Right kidney (tissue), 9 donors: ENCODE measurements at places on chromosomes 7 and 10.

GRCh38 chr7:126657137-126657536 is 595.6 kb downstream of the GRM8 start:
- no peak for DNase-seq

GRCh38 chr10:110431659-110432058 is 66.0 kb upstream of the DUSP5 start:
- DNase-seq, result no peak

DNA sequence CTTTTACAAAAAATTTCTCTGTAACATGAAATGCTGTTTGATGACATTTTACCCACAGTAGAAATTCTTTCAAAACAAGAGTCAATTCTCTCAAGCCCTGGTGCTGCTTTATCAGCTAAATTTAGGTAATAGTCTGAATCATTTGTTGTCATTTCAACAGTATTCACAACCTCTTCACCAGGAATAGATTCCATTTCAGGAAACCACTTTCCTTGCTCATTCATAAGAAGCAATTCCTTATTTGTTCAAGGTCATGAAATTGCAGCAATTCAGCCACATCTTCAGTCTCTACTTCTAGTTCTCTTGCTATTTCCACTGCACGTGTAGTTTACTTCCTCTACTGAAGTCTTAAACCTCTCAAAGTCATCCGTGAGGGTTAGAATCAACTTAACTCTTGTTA is 14.1 kb downstream of the STAG3 start:
- DNase-seq, result no peak

DNA sequence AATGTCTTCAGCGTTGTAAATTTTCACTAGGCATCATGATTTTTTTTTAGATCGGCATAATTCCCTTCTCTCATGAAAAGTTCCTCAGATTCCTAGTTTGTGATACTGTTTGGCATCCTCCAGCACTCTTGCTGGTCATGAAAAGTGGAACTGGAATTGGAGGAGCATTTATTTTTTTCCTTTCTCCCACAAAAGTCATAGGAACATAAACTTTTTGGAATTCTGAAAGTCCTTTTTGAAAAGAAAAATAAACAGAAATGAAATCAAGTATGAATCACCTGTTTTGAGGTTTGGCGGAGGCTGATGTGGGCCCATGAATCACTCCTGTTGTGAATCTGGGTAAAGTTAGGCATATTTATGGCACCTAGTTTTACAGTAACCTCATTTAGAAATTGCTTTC is 17.7 kb downstream of the CACNB2 start:
- no peak for DNase-seq

DNA sequence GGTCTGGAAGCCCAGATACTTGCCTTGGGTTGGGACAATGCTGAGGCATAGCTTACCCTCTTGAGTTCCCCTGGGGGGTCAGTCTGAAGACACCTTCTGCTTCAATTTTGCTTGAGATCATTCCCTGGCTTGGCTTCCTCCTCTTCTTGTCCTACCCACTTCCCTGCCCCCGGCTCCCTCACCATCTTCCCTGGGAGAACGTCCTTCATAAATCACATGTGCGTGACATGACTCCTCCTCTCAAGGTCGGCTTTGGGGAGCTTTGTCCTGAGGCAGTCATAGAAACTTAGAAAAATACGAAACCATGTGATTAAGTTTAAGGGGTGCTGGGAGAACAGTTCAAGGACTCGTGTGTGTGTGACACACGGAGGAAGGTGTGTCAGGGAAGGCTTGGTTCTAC is 122.6 kb downstream of the SH2D4B start:
- DNase-seq, result no peak

GRCh38 chr7:24722386-24723177 is 34.7 kb downstream of the GSDME start:
- DNase-seq, result peak; percentile 48

- DNase-seq, result no peak
Measured at GRCh38 chr10:132827423-132827789, 41.5 kb upstream of the NKX6-2 start.

GRCh38 chr7:130880668-130881067 is 146.7 kb upstream of the KLF14 start:
- no peak for DNase-seq

- DNase-seq, result no peak
Measured at GRCh38 chr10:108112218-108112617, 947.7 kb upstream of the SORCS1 start.

DNA sequence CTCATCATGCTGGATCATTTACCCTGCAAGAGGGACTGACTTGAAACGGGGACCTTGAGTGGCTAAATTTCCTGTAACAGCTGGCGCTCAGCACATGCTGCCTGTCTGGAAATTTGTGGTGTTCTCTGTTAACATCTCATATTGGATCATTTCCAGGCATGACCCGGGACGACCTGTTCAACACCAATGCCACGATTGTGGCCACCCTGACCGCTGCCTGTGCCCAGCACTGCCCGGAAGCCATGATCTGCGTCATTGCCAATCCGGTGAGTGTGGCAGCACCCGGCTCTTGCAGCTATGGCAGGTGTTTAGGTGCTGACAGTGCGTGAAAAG is 9.9 kb downstream of the MDH2 start:
- no peak for DNase-seq

DNA sequence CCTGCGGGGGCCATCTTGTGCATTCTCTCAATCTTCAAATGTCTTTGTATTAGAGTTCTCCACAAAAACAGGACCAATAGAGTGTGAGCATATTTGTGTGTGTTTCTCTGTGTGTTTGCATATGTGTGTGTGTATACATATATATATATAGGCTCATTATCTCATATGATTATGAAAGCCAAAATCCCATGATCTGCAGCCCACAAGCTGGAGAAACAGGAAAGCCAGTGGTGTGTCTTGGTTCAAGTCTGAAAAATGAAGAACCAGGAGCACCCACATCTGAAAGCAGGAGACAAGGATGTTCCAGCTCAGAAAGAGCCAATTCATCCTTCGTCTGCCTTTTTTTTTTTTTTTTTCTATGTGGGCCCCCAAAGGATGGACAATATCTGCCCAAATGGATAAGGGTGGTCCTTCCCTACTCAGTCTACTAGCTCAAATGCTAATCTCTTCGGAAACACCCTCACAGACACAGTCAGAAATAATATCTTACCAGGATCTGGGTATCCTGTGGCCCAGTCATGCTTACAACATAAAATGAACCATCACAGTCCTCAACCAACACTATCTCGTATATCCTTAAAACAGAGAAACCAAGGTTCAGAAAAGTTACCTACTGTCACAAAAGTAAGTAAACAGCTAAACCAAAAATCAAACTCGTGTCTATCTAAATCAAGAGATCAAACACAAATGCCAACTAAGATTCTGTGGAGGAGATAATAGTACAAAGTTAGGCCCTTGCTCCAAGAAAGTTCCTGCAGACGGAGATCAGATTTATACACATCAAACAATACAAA is 141.9 kb downstream of the JMJD1C start:
- DNase-seq, result no peak

- peak; percentile 84 for DNase-seq
Measured at GRCh38 chr7:104207731-104208420, at the start of gene ORC5. TSS of gene ORC5 (minus strand) at chr7:104208013. CDS start at chr7:104207904, 109 bp downstream.

GRCh38 chr10:11959966-11960365 is 82.6 kb downstream of the UPF2 start:
- no peak for DNase-seq

DNA sequence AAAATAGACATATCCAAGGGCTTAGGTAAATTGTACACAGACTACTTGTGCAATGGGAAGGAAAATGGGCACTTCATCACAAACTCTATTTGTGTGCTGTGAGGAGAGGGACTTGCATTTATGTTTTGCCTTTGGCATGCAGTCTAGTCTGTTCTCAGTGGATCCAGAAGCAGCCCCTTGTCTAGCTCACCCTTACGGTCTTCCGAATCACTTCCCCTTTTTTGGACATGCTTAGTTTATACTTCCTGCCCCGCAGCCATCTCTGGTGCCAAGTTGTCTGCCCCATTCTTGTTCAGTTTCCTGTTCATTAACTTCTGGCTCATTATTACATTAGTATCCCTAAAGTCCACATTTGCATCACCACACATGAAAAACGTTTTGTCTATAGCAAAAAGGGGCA is 161.6 kb downstream of the NRCAM start:
- DNase-seq, result no peak
